Myocyte (in vitro differentiated cells): ENCODE measurements at places on chromosomes 4 and X. TPM values are rescaled to one million over a fixed set of nuclear protein-coding genes. Genes with fewer than 3 reads are reported as not detected.
A peak's percentile ranks its signal among the peaks of the same experiment; 100 is the strongest.

Gene PFKFB1
- 0.16 TPM in 1 of 2 replicates, not detected in the other for total RNA-seq

DNA sequence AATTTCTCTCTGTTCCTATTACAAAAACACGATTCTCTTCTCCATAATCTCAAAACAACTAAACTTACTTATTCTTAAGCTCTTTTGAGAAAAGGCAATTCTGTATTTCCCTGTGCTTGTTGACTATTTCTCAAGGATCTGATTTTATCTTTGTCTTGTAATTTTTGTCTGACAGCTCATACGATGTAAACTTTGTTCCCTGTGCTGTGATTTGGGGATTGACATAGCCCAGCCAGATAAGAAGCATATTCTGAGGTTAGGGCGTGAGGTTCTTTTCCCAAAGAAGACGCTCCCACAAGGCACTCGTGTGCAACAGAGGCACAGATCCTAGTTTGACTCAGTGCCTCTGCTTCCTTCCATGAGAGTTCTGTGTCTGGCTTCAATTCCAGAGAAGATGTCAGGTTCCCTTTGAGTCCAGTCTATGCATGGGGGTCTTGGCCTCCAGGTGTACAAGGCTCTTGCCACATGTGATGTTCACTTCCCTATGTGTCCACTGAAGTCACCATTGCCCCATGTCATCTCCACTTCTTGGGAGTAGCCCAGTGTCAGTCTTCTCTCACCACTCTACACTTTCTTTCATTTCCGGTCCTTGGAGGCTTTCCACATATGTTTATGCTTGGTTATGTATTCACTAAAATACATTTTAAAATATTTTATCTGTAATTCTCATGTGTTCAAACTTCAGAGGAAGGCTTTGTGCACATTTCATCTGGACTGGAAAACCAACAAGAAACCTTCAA lies 94.8 kb downstream of the MID1 start:
- no peak for DNase-seq

Gene CD38
- not detected in 2 replicates for total RNA-seq

- DNase-seq: peak; percentile 59
Observed at GRCh38 chr4:77358315-77358928, 201.4 kb downstream of the CCNG2 start.

DNA sequence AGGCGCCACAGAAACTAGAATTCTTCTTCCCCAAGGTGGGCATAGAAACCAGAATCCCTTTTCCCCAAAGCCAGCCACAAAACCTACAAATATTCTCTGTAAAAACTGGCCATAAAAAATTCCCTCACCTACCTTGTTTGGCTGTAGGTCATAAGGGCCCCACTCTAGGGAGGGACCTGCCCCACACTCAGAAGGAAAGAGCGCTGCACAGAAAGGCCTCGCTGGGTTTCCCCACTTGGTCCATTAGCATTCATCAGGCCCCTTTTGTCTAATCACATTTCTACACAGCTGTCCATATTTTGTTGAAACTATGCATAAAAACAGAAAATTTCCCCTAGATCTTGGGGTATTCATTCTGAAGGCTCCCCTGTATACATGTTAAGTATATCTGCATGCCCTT lies 54.1 kb downstream of the PHKA2 start:
- DNase-seq: no peak

DNA sequence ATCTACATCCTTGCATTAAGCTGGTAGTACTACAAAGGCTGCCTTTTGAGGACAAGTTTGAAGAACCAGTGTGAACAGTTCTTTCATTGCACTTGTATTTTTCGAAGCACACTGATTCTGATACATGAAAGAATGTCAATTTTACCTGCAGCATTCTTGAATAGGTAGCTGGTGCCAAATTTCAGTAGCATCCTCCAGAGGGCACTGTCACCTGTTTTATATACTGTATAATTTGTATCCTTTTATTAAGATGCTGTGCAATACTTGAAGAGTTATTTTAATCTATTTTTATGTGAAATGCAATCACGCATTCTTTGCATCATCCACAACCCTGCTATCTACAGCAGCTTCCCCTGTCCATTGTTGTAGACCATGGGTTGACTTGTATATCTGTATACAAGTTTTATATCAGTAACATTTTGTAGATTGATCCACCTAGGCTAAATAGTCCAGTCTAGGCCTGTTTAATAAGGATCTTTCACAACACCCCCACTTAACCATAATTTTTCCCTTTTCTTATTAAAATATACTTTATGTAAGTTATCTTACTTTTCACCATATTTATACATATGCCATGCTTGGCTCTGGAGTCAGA lies 325.7 kb downstream of the PCDH7 start:
- DNase-seq: peak; percentile 34

Gene HSFX3
- total RNA-seq: 0.32 TPM in 1 of 2 replicates, not detected in the other

DNA sequence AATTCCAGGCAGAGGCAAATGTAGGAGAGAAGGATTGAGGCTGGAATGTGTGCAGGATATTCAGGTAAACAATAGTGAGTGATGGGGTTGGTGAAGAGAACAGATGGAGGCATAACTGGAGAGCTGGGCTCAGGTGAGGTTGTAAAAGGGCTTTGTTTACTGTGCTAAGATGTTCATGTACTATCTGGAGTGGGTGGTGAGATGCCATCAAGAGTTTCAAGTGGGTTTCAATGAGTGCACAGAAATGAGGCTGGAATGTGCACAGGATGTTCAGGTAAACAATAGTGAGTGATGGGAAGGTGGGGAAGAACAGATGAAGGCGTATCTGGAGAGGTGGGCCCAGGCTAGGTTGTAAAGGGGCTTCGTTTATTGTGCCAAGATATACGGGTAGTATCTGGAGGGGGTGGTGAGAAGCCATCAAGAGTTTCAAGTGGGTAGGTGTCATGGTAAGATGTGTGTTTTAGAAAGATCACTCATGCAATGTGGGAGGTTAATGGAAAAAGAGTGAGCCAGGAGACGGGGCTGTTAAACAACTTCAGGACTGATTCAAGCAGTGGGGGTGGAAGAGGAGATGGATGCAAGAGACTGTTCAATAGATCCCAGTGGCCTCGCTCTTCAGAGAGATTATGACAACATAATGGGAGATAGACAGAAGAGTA lies 25.4 kb upstream of the NMU start:
- DNase-seq: no peak

GRCh38 chr4:8157496-8157895 lies 1.1 kb downstream of the ABLIM2 start:
- peak; percentile 35 for DNase-seq

DNA sequence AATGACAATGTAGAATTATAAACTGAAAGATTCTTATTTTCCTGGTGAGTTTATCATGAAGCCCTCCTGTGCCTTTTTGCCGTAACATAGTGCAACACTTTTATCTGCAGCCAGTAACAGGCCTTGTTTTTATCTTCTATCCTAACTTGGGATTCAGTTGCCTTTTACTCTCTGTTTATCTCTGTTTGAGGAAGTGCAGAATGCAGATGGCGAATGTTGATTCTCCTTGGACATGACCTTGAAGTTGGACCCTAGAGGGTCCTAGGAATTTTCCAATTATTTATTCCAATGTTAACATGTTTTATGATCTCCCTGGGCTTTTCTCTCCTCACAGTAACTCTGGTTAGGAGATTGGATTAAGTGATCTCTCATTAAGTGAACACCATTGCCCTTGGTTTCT lies 165.0 kb downstream of the FMR1NB start:
- no peak for DNase-seq

- DNase-seq: no peak
Observed at GRCh38 chr4:182219411-182220056, 23.7 kb upstream of the TENM3 start.

Gene PCSK1N
- 1.8 and 5.4 TPM in 2 replicates for total RNA-seq

Gene CTAG1A
- total RNA-seq: not detected in 2 replicates

Gene SORBS2
- 13.9 and 19.6 TPM in 2 replicates for total RNA-seq

Gene RBM46
- total RNA-seq: not detected in 2 replicates

Gene FDCSP
- total RNA-seq: not detected in 2 replicates

Gene IL3RA
- not detected in 2 replicates for total RNA-seq

Gene AKAP14
- total RNA-seq: not detected in 2 replicates

Gene DSPP
- not detected in 2 replicates for total RNA-seq

GRCh38 chrX:111020283-111020682 lies 75.7 kb upstream of the PAK3 start:
- no peak for DNase-seq

DNA sequence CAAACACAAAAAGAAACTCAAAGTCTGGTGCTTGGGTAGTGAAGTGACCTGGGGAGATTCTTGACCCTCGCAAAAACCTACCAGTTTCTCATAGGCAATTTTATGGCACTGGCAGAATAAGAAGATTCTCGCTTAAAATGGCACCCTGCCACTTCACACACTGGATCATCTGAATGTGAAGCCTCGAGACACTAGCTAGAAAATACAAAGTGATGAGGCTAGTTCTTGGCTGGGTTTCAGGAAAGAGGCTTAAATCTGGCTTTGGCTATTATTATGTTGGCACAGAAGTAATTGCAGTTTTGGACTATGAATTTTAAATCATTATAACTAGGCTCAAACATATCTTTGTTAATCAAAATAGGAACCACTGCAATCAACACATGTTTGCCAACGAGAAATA lies 634.7 kb upstream of the BOD1L1 start:
- DNase-seq: peak; percentile 56

GRCh38 chrX:55123900-55124299 lies 35.1 kb downstream of the PAGE2 start:
- no peak for DNase-seq

GRCh38 chr4:155377276-155377675 lies 511 bp upstream of the MAP9 start:
- peak; percentile 3 for DNase-seq

- DNase-seq: peak; percentile 72
Observed at GRCh38 chr4:158775091-158775651, 6.3 kb downstream of the FNIP2 start.

Gene PSMD10
- total RNA-seq: 77.4 and 92.0 TPM in 2 replicates

GRCh38 chr4:104279744-104280143 lies 214.9 kb downstream of the CXXC4 start:
- no peak for DNase-seq

- no peak for DNase-seq
Observed at GRCh38 chrX:133555782-133556458, 140.6 kb upstream of the GPC4 start.

GRCh38 chr4:101125045-101125942 lies 222.0 kb downstream of the PPP3CA start:
- no peak for DNase-seq

DNA sequence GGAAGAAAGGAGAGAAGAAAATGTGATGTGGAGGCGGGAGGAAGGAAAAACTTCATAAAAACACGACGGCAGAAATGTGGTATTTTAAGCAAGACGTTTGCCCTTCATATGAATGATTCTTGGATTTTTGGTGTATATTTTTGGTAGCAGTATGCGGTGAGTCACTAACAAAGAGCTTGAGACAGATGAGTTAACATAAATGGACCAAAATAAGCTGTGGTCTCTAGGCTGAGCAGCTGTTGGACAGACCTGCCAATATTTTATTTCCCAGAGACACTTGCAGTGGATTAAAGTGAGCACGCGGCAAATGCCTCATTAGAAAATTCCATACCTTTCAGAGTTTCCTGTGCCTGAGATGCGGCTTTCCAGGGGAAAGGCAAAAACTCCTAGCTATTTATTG lies 43.1 kb upstream of the RPS6KA3 start:
- DNase-seq: peak; percentile 80

DNA sequence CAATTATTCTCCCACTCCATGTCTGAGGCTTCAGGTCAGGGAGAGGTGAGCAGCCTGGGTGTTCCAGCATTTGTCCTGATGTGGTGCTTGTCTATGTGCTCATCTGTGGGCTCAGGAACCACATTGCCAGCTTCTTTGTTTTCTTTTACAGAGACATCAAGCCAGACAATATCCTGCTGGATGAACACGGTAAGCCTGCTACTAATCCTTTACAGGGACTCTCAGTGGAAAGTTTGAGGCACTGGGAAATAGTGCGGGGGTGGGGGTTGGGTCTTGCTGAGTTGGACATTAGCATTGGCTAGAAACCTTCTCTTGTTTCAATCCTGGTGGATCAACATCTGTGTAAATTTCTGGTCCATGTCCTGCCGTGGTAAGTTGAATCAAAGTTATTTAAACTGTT lies 310.3 kb downstream of the EVC2 start:
- DNase-seq: no peak

Gene SPANXC
- total RNA-seq: not detected in 2 replicates
